Retinal pigment epithelial cell (primary cell): ENCODE measurements at places on chromosomes 5 and 9.
A peak's percentile ranks its signal among the peaks of the same experiment; 100 is the strongest.

- no peak for DNase-seq
Observed at GRCh38 chr9:16267281-16268066, 603.0 kb downstream of the BNC2 start.

- no peak for DNase-seq
Observed at GRCh38 chr9:129785866-129786265, 17.1 kb upstream of the TOR1B start.

GRCh38 chr9:89022902-89023301, 31.6 kb downstream of the S1PR3 start:
- peak; percentile 87 for DNase-seq

DNA sequence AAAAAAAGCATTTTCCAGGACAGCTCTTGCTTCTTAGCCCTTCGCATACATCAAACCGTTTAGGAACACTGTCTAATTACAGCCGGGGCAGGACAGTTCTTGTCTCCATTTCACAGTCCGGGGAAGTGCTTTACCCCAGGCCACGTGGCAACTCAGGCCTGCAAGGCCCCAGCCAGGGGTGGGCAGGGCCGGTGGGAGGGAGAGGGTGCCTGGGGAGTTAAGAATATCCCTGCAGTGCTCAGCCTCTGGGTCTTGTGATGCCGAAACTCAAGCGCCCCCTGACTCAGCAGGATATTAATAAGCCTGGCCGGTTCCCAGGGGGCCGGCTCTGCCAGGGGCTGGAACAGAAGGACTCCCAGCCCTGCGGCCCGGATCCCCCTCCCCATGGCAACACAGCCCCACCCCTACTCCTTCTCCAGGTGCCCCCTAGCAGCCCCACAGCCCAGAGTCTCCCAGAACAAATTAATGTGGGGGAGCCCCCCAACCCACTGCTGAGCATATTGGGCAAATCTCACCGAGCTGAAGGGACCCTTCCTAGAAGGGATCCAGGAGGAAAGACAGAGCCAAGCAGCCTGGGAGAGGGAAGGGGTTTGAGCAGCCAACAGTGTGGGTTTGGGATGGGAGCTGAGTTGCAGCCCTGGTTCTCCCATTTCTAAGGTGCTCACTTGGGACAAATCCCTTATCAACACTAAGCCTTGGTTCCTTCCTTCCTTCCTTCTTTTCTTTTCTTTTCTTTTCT, 45.3 kb downstream of the PLPP7 start:
- DNase-seq: peak; percentile 73

DNA sequence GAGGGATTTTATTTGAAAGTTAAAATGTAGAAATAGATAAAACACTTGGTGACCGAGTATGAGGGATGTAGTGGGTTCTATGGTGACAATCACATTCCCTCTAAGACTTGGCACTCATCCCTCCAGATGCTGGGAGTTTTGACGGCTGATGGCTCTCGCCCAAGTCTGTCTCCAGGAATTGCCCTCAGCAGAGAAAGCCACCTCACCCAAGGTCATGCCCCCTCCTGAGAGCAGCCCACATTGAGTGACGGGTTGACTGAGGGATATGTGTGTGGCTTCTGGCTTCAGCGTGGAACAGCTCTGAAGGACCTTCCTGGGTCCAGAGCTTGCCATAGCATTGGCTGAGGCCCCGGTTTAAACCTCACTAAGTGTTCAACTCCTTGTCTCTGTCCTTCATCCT, 19.4 kb downstream of the CAVIN4 start:
- DNase-seq: no peak

- DNase-seq: no peak
Observed at GRCh38 chr5:59837071-59837470, 56.5 kb downstream of the PDE4D start.

DNA sequence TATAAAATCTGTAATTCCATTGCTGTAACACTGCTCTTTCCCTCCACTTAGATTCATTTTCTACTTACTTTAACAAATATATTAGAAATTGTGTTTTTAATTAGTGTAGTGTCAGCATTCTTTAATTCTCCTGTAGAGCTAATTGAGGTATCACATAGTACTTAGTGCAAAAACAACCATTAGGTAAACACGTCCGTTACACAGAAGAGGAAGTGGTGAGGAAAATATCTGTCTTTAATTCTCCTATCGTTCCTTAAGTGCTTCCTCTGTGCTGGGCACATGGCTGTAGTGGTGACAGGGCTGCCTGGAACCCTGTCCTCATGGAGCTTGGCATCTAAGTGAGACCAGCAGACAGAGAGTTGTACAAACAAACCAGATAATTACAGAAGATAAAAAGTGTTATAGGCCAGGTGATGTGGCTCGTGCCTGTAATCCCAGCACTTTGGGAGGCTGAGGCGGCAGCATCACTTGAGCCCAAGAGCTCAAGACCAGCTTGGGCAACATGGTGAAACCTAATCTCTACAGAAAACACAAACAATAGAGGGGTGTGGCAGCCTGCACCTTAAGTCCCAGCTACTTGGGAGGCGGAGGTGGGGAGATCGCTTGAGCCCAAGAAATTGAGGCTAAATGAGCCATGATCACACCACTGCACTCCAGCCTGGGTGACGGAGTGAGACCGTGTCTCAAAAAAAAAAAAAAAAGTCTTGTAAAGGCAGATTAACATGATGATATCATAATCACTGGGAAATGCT, 36.4 kb downstream of the PARP8 start:
- DNase-seq: no peak

DNA sequence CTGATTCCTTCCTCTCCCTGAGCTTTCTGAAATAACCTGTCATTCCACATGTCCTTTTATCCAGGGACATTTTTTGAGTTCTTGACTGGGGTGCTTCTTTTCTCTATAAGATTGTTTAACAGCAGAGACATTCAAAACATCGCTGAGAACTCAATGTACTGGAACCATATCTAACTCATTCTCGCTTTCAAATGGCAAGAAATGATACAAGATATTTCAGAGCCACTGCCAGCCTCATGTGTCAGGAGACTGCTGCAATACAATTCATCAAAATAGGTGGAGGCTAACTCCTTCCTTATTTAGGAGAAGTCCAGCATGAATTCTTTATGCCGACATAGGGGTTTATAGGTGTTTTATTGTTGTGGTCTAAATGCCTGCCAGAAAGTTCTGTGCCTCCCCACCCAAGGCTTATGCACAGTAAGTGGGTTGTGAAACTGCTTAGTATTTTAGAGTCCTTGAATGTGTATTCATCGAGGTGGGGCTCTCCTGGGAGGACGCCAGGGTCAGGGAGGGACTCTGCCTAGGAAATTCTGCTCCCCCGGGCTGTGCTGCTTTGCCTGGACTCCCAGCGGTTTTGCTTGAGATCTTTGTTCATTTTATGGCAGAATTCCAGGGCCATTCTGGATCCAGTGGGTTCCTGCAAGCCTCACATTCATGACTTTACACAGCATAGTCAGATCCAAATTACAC, 53.9 kb downstream of the ZNF474 start:
- DNase-seq: peak; percentile 39

- DNase-seq: no peak
Observed at GRCh38 chr9:133122935-133123611, 2.0 kb upstream of the RALGDS start.

DNA sequence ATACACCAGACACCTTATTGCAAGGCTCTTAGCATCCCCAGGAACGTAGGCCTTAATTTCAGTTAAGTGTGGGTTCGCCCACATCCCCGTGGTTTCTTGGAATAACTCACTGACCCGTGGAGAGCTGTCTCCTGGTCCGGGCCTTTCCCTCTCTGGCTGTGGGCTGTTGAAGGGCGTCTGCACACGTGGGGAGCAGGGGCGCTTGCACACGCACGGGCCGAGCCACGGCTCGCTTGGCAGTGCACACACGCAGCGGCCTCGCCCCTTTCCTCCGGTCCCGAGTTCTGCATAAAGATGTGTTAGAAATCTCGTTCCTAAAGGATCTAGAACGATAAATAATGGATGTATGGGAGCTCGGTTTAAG, 141.9 kb downstream of the PBX3 start:
- DNase-seq: no peak
